ENCODE measurements at places on chromosomes 2 and 18. TPM values are rescaled to one million over a fixed set of nuclear protein-coding genes. Genes with fewer than 3 reads are reported as not detected.

GULP1 gene
- 21.0 TPM for polyA plus RNA-seq

ASXL3 gene
- polyA plus RNA-seq, result not detected

PLGLB2 gene
- polyA plus RNA-seq, result not detected

DSG1 gene
- 0.16 TPM for polyA plus RNA-seq

SIX3 gene
- not detected for polyA plus RNA-seq

MYOM1 gene
- 0.32 TPM for polyA plus RNA-seq

CYRIA gene
- 3.0 TPM for polyA plus RNA-seq

NIFK gene
- 137 TPM for polyA plus RNA-seq

C2orf92 gene
- 6.0 TPM for polyA plus RNA-seq

COL6A3 gene
- polyA plus RNA-seq, result 2.7 TPM

GRCh38 chr2:144495227-144496091 lies 24.5 kb downstream of the ZEB2 start:
- H3K4me1 ChIP-seq, result peaks cover 10% of the 10 kb centered on the region
- H3K27me3 ChIP-seq, result no peaks in the 10 kb centered on the region
- H3K27ac ChIP-seq, result no peak overlapping the region

DNA sequence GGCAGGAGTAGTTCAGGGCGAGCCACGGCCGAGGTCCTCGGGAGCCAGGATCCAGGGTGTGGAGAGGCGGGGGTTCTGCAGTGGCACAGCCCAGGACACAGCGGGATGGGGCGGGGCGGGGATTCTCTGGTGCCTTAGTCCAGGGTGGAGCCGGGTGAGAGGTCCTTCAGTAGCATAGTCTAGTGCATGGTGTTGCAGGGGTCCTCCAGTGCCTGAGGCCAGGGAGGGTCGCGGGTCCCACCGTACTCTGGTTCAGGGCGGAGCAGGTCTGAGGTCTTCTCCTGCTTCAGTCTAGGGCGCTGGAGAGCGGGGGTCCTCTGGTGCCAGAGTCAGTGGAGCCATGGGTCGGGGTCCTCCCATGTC lies 131.1 kb downstream of the CCDC74A start:
- H3K27ac ChIP-seq, result no peak overlapping the region
- no peaks in the 10 kb centered on the region for H3K36me3 ChIP-seq
- DNase-seq, result no peak
- H3K27me3 ChIP-seq, result no peaks in the 10 kb centered on the region
- H3K4me3 ChIP-seq, result no peak overlapping the region

GRCh38 chr2:60554074-60554645 lies 706 bp upstream of the BCL11A start:
- no peak for DNase-seq
- peaks cover 33% of the 10 kb centered on the region for H3K4me1 ChIP-seq
- H3K36me3 ChIP-seq, result no peaks in the 10 kb centered on the region
- peak overlapping the region; percentile 29 for H3K4me3 ChIP-seq
- H3K27ac ChIP-seq, result no peak overlapping the region

GRCh38 chr2:77487074-77487803 lies 34.9 kb downstream of the LRRTM4 start:
- H3K27me3 ChIP-seq, result no peaks in the 10 kb centered on the region
- no peak for DNase-seq
- H3K27ac ChIP-seq, result no peak overlapping the region

DNA sequence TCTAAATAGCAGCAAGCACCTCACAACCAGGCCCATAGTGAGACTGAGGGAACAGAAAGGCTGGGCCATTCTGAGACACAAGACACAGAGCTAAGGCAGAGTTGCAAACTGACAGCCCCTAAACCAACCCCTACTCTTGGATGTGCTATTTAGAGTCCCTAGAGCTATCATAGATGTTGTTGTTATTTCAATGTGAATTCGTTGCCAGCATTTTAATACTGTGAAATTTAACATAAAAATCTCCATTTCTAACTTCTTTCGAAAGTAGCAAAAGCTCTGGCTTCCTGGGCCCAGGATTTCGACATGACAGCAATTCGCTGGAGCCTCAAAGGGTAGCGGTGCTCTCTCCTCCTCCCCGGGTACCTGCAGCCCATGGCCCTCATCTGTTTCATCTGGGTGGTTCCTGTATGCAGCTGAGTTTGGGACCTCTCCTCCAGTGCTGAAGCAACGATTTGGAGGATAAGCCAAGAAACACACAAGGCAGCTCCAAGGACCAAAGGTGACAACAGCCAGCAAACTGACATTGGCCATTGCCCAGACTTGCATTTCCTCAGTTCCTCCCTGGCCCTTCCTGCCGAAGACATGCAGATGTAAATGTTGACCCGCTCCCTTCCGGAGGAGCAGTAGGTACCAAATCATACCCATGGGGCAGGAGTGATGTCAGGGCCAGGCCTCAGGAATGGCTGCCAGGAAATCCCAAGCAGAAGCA lies 254.4 kb upstream of the NCKAP5 start:
- no peak overlapping the region for H3K4me3 ChIP-seq
- no peaks in the 10 kb centered on the region for H3K4me1 ChIP-seq
- H3K27me3 ChIP-seq, result no peaks in the 10 kb centered on the region

- no peaks in the 10 kb centered on the region for H3K4me1 ChIP-seq
- H3K36me3 ChIP-seq, result no peaks in the 10 kb centered on the region
- H3K4me3 ChIP-seq, result no peak overlapping the region
- H3K27ac ChIP-seq, result no peak overlapping the region
- no peak for DNase-seq
Observed at GRCh38 chr18:12534820-12535219, 123.1 kb downstream of the SPIRE1 start.

DNA sequence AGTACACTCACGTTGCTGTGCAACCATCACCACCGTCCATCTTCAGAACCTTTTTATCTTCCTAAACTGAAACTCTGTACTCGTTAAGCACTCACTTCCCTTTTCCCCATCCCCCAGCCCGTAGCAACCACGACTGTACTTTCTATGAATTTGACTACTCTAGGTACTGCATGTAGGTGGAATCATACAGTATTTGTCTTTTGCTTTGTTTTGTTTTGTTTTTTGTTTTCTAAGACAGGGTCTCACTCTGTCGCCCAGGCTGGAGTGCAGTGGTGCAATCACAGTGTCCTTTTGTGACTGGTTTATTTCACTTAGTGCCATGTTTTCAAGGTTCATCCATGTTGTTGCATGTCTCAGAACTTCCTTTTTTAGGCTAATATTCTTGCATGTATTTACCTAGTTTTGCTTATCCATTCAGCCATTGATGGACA lies 7.0 kb upstream of the TYMS start:
- no peaks in the 10 kb centered on the region for H3K36me3 ChIP-seq
- H3K27ac ChIP-seq, result peak overlapping the region; percentile 65
- peak overlapping the region; percentile 5 for H3K4me3 ChIP-seq
- H3K27me3 ChIP-seq, result no peaks in the 10 kb centered on the region
- no peak for DNase-seq

DNA sequence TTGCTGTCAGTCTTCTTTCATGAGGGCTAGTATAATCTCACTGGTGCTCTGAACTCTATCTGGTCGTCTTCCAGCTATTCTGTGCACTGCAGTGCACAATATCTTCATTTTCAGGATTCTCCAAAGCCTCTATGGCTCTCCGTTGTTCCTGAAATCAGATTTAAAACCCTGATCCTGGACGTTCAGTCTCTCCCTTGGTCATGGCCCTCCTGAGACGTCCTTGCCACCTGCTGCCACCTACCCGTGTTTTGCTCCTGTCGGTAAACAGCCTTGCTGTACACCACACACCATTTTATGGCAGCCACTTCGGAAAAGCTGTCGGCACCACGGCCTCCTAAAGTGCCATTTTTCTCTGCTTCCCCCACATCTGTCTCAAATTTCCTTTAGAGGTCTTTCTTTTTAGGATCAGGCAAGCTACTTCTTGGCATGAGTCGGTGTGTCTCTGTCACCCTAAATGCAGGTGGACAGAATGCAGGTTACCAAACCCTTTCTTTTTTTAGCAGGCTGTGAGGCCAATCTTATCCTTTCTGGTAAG lies 170.0 kb downstream of the HRH4 start:
- H3K27ac ChIP-seq, result no peak overlapping the region
- no peak overlapping the region for H3K4me3 ChIP-seq
- H3K36me3 ChIP-seq, result no peaks in the 10 kb centered on the region
- DNase-seq, result no peak
- H3K27me3 ChIP-seq, result no peaks in the 10 kb centered on the region

DNA sequence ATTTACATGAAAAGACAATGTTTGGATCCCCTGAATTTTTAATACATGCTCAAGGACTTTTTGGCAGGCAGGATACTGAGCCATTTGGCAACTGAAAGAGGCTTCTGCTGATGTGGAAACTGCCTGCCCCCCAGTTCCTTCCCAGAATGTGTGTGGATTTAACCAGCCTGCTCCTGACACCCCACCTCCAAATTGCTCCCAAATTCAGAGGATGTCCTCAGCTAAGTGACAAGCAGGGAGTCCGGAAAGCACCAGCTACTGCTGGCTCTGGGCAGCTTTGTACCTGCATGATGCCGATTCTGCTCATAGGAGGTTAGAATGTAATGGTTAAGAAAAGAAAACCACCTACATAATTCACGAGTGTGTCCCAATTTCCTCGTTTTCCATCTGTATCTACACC lies 197.5 kb downstream of the CDH20 start:
- H3K27ac ChIP-seq, result no peak overlapping the region
- H3K4me3 ChIP-seq, result no peak overlapping the region
- no peaks in the 10 kb centered on the region for H3K36me3 ChIP-seq
- no peaks in the 10 kb centered on the region for H3K27me3 ChIP-seq

DNA sequence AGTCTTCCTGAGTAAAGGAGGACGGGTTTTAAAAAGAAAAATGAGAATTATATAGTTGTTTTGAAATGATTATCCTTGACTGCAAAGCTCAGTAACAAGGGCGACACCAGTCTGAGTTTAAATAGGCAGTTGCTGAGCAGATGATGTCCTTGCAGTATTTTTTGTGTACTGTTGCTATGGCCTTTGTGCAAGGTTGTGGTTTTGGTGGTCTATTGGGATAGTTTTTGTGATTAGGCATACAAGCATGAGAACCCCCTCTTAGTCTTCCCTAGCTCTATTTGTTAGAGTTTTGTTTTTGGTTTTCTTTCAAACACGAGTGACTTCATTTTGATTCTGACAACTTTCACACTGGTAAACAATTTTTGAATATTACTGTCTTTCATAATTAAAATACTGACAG lies 64.1 kb downstream of the TAF4B start:
- H3K36me3 ChIP-seq, result peaks cover 40% of the 10 kb centered on the region
- no peaks in the 10 kb centered on the region for H3K4me1 ChIP-seq
- DNase-seq, result no peak
- no peaks in the 10 kb centered on the region for H3K27me3 ChIP-seq
- no peak overlapping the region for H3K27ac ChIP-seq

GRCh38 chr18:74264303-74265020 lies 27.3 kb downstream of the CYB5A start:
- no peaks in the 10 kb centered on the region for H3K36me3 ChIP-seq
- H3K4me3 ChIP-seq, result no peak overlapping the region
- H3K27ac ChIP-seq, result no peak overlapping the region
- no peak for DNase-seq
- peaks cover 31% of the 10 kb centered on the region for H3K4me1 ChIP-seq

DNA sequence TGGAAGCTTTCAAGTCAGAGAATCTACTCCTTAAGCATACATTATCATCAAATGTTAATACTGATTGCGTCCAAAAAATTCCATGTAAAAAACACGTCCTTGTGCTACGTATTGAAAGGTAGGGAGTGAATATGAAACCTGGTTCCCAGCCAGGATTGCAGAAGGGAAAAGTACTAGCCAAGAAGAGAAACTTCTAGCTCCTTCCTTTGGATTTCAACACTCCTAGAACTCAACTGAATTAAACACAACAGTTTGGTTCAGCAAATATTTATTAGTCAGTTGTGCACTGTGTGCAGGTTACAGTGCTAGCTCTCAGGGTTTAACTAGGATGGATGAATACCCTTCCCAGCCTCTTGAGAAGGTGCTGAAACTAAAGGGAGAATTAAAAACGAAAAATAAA lies 33.9 kb upstream of the FHL2 start:
- H3K4me3 ChIP-seq, result no peak overlapping the region
- no peak overlapping the region for H3K27ac ChIP-seq
- no peaks in the 10 kb centered on the region for H3K36me3 ChIP-seq
- H3K4me1 ChIP-seq, result no peaks in the 10 kb centered on the region
- H3K27me3 ChIP-seq, result no peaks in the 10 kb centered on the region
- DNase-seq, result no peak

DNA sequence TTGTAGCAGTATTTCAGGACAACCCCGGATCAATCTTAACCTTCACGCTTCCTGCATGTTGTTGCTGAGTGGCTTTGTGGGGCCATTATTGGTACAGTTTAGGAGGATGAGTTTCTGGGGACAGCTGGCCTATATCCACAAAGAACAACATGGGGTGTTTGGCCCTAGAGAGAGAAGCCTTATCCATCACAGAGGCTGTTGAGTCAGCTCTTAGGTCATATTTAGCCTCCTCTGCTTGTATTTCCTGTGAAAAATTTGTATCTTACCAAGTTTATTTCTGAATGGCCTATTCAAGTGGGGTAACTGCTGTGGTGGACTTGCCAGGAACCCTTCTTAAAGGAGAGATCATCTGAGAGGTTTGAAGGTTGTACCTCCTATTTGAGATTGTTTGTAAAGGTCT lies 77.6 kb downstream of the MAP4K4 start:
- no peaks in the 10 kb centered on the region for H3K4me1 ChIP-seq
- no peak for DNase-seq
- H3K27ac ChIP-seq, result no peak overlapping the region
- no peaks in the 10 kb centered on the region for H3K36me3 ChIP-seq
- no peak overlapping the region for H3K4me3 ChIP-seq

GRCh38 chr2:73250872-73251846 lies 17.1 kb downstream of the CCT7 start:
- H3K4me1 ChIP-seq, result peaks cover 10% of the 10 kb centered on the region
- no peak for DNase-seq
- H3K27me3 ChIP-seq, result no peaks in the 10 kb centered on the region
- H3K36me3 ChIP-seq, result peaks cover 86% of the 10 kb centered on the region
- no peak overlapping the region for H3K27ac ChIP-seq
- H3K4me3 ChIP-seq, result no peak overlapping the region

DNA sequence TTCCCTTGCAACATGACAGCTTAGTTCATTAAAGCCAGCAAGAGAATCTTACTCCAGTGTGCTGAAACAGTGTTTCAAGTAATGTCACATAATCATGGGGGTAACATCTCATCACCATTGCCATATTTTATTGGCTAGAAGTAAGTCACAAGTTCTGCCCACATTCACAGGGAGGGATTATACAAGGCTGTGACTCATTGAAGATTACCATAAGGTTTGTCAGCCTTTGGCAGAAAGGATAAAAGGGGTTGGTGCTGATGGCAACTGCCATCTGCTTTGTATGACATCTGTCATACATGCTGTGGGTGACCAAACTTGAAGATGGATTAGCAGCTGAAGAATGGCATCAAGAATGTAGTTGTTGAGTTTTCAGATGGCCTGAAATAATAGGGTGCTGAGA lies 61.2 kb downstream of the KCNE4 start:
- H3K36me3 ChIP-seq, result no peaks in the 10 kb centered on the region
- H3K27ac ChIP-seq, result no peak overlapping the region
- no peaks in the 10 kb centered on the region for H3K4me1 ChIP-seq
- H3K27me3 ChIP-seq, result no peaks in the 10 kb centered on the region
- DNase-seq, result no peak
- no peak overlapping the region for H3K4me3 ChIP-seq

- H3K4me1 ChIP-seq, result no peaks in the 10 kb centered on the region
- DNase-seq, result peak; percentile 25
- H3K36me3 ChIP-seq, result peaks cover 73% of the 10 kb centered on the region
- H3K27ac ChIP-seq, result no peak overlapping the region
- no peaks in the 10 kb centered on the region for H3K27me3 ChIP-seq
Observed at GRCh38 chr2:218230882-218231281, 13.9 kb downstream of the ARPC2 start.

Data from K562 (cell line).